ENCODE measurements at places on chromosomes 3 and 15.

- DNase-seq: no peak
Observed at GRCh38 chr15:33963831-33964664, 4.2 kb upstream of the CHRM5 start.

DNA sequence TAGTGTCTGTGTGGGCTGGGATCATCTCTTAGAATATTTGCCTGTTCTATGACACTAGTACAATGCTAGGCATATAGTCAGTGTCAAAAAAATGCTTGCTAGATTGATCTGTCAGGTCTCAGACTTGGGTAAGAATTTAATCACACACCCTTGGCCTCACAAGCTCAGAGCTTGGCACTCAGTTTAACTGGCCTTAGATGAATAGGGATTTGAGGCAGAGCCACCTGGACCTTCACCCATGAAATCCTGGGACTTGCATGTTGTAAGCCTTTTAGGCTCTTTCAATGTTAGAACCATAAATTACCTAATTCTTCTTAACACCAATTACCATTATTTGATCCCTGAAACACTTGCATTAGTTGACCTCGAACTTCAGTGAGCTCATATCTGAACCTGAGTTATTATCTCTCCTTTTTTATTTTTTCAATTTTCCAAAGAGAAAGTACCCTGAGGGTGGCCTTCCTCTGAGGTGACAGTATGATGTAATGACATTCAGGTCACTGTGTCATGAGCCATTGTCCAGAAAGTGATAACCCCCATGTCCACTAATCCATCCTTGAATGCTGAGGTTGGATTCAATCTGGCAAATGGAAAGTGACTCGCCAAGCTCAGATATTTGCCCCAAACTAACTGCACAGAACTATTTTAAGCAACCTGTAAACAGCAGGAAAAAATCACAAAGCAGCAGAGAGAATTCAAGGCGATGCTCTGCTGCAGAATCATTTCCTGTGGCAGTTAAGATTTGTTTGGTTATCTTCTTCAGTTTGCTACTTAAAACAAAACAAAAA is 615.2 kb upstream of the NR2F2 start:
- DNase-seq: no peak

GRCh38 chr3:170723241-170723640 is 137.4 kb upstream of the SLC7A14 start:
- DNase-seq: no peak

GRCh38 chr3:151800431-151800830 is 13.5 kb upstream of the AADAC start:
- DNase-seq: no peak

GRCh38 chr3:14555835-14556234 is 15.7 kb upstream of the GRIP2 start:
- DNase-seq: no peak

- no peak for DNase-seq
Observed at GRCh38 chr3:132650153-132650552, 9.5 kb downstream of the ACAD11 start.

- no peak for DNase-seq
Observed at GRCh38 chr15:48674876-48675275, 29.4 kb upstream of the FBN1 start.

- DNase-seq: no peak
Observed at GRCh38 chr3:129226374-129226773, 23.0 kb upstream of the COPG1 start.

DNA sequence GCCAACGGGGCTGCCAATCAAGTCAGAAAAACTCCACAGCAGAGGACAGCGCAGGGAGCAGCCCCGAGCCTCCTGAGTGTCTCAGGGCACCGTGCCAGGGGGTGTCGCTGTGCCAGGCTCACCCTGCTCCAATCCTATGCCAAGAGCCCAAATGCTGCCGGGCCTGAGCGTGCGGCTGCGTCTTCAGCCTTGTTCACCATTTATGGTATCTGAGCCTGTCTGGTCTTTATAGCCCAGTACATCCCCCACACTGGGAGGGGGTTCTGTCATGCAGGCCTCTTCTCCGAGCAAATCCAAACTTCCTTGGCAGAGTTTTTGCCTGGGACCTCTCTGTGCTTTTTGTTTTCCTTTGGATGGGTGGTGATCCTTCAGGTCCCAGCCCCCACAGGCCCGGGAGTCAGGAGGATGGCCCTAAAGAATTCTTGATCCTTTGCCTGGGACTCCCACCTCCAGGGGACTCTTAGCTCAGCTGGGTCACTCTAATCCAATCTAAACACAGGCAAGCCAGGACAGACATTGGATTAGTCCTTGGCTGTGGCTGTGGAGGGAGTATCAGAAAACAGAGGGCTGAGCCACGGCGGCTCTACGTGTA is 135.1 kb upstream of the HACD2 start:
- DNase-seq: no peak

GRCh38 chr3:45199837-45200648 is 26.0 kb downstream of the TMEM158 start:
- no peak for DNase-seq

Data from NCI-H510A (cell line).